ENCODE measurements at places on chromosomes 7 and 10. TPM values are rescaled to one million over a fixed set of nuclear protein-coding genes. Genes with fewer than 3 reads are reported as not detected.

Gene LMBR1
- total RNA-seq, result 133 TPM

Gene DNAH11
- 5.3 TPM for total RNA-seq

Gene LDB3
- not detected for total RNA-seq

Gene MAPK8
- total RNA-seq, result 75.7 TPM

Gene SH2B2
- total RNA-seq, result 1.6 TPM

Gene PRKAG2
- 32.7 TPM for total RNA-seq

Gene ITIH2
- total RNA-seq, result not detected

Gene BTBD16
- total RNA-seq, result not detected

Gene GALNT11
- 28.4 TPM for total RNA-seq

Gene ICA1
- 52.3 TPM for total RNA-seq

Gene AGBL3
- total RNA-seq, result 1.9 TPM

Gene NKX1-2
- total RNA-seq, result not detected

Gene CYP3A4
- not detected for total RNA-seq
